Nucleus accumbens (tissue), 56 donors: ENCODE measurements at places on chromosomes 12 and 14.

DNA sequence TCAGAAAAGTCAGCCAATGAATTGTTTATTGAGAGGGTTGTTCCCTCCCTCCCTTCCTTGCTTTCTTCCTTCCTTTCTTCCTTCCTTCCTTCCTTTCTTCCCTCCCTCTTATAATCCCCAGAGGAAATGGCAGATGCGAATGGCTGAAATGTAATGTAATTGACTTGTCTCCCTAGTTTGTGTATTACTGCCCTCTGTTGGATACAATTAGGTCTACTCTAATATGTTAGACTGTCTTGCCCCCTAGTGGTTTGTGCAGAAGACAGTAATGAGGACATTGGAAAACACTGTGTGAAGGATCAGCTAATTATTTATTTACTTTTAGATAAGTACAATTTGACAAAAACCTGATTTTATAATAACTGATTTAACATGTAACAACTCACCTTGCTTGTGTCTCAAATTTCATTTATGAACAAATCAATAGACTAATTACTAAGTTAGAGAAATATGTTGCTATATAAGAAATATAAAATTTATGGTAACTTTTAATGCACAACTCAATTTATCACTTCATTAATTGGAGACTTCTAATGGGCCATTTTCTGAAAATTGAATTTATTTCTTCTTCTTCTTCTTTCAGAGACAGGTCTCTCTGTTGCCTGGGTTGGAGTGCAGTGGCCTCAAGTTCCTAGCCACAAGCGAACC is 229.8 kb upstream of the LRIG3 start:
- no peak for DNase-seq

DNA sequence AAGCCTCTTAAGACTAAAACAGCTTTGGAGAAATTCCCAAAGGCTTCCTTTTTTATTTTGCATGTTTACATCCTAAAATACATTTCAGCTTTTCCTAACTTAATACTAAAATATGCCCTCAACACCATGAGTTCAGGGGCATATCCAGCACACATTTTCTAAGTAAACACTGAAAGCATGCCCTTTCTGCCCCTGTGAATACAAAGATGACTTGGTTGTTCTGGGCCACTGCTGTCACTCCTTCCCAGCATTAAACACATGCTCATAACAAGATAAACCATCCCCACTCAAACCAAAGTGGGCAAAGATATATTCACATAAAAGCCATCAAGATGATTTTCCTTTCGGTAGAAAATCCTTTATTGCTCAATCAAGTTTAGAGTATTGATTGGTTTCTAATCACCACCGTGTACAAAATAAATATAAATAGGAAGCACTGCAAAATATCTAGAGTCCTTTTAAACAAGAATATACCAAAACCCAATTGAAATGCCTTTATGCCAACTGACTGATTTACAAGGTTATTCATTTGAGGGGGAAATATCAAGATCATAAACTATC is 1.9 kb downstream of the CCNB1IP1 start:
- DNase-seq = no peak

DNA sequence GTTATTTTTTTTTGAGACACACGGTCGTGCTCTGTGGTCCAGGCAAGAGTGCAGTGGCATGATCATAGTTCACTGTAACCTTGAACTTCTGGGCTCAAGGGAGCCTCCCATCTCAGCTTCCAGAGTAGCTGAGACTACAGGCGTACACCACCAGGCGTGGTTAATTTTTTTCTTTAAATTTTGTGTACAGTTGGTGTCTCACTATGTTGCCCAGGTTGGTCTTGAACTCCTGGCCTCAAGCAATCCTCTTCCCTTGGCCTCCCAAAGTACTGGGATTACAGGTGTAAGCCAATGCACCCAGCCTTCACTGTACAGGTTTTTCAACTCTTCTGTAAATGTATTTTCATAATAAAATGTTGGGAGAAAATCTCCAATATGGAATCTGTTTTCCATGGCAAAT is 5.7 kb upstream of the KLC1 start:
- DNase-seq = no peak

DNA sequence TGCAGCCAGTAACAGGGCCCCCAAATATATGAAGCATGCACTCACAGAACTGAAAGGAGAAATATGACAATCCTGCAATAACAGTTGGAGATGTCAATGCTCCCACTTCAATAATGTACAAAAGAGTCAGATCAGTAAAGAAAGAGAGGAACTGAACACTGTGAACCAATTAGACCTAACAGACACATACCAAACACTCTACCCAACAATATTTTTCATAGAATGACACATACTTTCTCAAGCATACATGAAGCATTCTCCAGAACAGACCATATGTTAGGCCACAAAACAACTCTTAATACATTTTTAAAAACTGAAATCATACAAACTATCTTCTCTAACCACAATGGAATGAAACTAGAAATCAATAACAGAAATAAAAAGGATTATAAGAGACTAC is 80.2 kb downstream of the ELK3 start:
- no peak for DNase-seq

DNA sequence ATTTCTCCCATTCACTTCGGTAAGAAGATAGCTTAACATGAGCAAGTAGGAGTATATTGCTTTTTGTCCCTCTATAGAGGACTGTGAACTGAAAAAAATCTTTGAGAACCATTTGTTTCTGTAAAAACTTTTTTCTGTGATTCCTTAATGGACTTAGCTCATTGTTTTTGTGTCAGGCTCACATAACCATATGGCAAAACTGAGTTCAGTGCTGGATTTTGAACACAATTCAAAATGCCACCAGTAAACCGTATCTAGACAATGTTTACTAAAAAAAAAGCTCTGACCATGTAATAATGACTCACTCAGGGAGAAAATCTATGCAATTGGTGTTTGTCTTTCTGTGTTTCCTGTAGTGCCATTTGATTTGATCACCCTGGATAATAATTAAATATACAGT is 5.2 kb downstream of the TRHDE start:
- DNase-seq = no peak
